Activated T-cell treated with anti-CD3 and anti-CD28 coated beads, Interleukin-2, amount 50 U/mL, for 72 hours (primary cell): ENCODE measurements at places on chromosomes 5 and 9.

GRCh38 chr9:4780651-4781050 lies 12.1 kb upstream of the RCL1 start:
- H3K27me3 ChIP-seq: peaks cover 7% of the 10 kb centered on the region
- no peak overlapping the region for H3K4me3 ChIP-seq
- H3K36me3 ChIP-seq: no peaks in the 10 kb centered on the region
- H3K27ac ChIP-seq: no peak overlapping the region

GRCh38 chr9:31418419-31418818 lies 966.0 kb upstream of the ACO1 start:
- no peaks in the 10 kb centered on the region for H3K4me1 ChIP-seq
- no peak for DNase-seq
- peaks cover 2% of the 10 kb centered on the region for H3K36me3 ChIP-seq
- H3K27me3 ChIP-seq: no peaks in the 10 kb centered on the region

GRCh38 chr5:31485376-31486207 lies 46.3 kb downstream of the DROSHA start:
- peaks cover 5% of the 10 kb centered on the region for H3K36me3 ChIP-seq
- H3K27me3 ChIP-seq: no peaks in the 10 kb centered on the region
- DNase-seq: no peak
- H3K4me1 ChIP-seq: no peaks in the 10 kb centered on the region

DNA sequence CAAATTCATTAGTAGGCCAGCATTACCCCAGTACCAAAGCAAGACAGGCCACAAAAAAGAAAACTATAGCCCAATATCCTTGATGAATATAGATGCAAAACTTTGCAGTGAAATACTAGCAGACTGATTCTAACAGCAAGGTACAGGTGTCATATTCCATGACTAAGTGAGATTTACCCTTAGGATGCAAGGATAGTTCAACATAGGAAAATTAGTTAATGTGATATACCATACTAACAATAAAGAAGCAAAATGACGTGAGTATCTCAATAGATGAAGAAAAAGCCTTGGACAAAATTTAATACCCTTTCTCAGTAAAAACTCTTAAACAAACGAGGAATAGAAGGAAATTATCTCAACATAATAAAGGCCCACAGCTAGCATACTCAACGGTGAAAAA lies 13.3 kb downstream of the ZNF131 start:
- no peaks in the 10 kb centered on the region for H3K27me3 ChIP-seq
- H3K4me1 ChIP-seq: peaks cover 50% of the 10 kb centered on the region
- H3K4me3 ChIP-seq: no peak overlapping the region

DNA sequence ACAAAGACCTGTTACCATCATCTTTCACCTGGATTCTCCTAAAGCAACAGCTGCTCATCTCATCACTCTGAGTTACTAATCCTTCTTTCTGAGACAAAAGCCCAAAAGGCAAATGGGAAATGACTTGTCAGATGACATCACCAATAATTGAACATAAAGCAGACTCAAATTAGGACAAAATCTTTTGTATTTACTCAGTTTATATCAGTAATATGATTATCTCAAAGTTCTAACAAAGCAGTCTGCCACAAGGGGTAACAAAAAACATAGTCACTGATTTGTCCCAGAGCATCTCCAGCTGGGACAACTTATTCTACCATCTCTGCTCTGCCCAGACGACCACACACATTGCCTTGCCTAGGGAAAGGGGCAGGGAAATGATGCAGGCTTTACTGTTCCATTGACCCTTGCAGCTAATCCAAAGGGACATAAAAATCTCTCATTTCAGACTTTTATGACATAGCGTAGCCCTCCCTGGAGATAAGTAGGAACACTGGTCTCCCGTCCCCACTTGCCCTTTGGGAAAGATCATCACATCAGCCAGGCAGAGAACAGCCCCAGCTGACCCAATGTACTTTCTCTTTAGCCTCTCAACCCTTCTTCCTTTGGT lies 249.5 kb upstream of the PTGER4 start:
- peak overlapping the region; percentile 35 for H3K4me3 ChIP-seq
- H3K27me3 ChIP-seq: no peaks in the 10 kb centered on the region
- H3K4me1 ChIP-seq: peaks cover 65% of the 10 kb centered on the region
- H3K36me3 ChIP-seq: peaks cover 1% of the 10 kb centered on the region

- H3K27ac ChIP-seq: no peak overlapping the region
- no peak for DNase-seq
- H3K36me3 ChIP-seq: no peaks in the 10 kb centered on the region
- H3K4me1 ChIP-seq: no peaks in the 10 kb centered on the region
Measured at GRCh38 chr9:106102821-106103220, 408.5 kb downstream of the TMEM38B start.

DNA sequence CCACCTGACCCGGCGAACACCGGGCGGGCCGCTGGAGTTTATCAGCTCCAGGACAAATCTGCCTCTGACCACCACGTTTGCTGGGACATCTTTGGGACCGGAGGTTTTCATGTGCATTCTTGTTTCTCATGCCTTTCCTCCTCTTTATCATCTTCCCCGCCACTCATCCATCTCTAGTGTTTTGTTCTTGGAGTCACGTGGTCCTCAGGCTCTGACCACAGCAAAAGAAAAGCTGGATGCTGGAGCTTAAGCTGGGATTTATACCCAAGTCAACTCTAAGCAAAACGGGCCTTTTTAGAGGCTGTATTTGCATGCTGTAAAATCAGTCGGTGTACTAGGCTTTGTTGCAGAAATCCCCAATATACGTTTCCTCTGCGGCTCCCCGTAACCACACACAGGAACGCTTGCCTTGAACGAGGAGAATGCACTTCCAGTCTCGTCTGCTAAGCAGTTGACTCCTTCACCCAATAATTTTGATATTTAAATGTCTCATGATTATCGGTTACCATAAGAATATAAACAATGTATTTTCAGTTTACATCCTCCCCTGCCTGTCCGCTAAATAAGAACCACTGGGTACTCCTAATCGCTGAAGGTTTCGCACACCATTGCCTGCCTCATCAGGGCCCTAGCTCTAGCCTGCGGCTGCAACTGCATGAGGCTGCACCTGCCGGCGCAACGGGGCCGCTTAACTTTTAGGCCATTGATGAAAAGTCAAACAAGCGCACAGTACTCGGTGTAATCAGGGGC lies 560 bp upstream of the NDUFS6 start:
- peaks cover 59% of the 10 kb centered on the region for H3K4me1 ChIP-seq
- H3K36me3 ChIP-seq: peaks cover 23% of the 10 kb centered on the region
- peak overlapping the region; percentile 94 for H3K4me3 ChIP-seq

DNA sequence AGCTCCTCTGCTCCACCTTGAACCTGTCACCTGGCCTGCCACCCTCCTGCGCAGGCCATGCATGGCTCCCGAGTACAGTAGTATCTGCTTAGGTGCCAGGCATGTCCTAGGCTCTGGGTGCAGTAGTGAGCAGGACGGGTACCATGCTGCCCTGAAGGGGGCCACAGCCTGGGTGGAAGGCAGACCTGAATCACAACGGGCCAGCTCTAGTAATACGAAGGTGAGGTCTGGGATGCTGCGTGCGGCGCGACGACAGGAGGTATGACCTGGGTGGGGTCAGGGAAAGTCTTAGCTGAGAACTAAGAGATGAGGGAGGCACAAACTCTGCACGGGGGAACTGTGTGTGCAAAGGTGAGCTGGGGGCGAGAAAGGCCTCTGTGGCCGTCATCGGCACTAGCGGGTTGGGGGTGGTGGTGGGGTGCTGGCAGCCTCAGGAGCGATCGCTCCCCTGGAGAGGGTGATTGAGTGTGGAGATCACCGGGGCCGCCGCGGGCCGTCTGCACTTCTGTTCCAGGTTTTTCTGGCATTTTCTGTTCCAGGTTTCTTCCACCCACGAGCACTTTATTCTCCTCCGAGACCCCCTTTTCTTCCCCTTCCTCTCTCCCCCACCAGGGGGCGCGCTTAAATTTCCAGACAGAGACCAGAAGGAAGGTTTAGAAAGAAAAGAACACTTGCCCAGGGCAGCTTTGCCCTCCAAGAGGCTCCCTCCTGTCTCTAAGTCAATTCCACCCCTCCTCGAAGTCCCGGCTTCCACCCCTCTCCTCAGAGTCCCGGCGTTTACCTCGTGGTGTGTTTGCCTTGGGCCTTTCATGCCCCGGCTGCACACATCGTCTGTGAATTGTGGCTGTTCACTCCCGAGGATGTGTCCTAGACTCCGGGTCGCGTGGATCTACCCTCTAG lies 15.1 kb downstream of the PDLIM4 start:
- no peaks in the 10 kb centered on the region for H3K36me3 ChIP-seq
- H3K4me3 ChIP-seq: peak overlapping the region; percentile 11
- peaks cover 22% of the 10 kb centered on the region for H3K4me1 ChIP-seq
- peaks cover 17% of the 10 kb centered on the region for H3K27me3 ChIP-seq

GRCh38 chr5:136522217-136522956 lies 157.0 kb upstream of the TRPC7 start:
- H3K27ac ChIP-seq: no peak overlapping the region
- no peak for DNase-seq
- no peaks in the 10 kb centered on the region for H3K4me1 ChIP-seq
- no peaks in the 10 kb centered on the region for H3K36me3 ChIP-seq
- no peaks in the 10 kb centered on the region for H3K27me3 ChIP-seq

DNA sequence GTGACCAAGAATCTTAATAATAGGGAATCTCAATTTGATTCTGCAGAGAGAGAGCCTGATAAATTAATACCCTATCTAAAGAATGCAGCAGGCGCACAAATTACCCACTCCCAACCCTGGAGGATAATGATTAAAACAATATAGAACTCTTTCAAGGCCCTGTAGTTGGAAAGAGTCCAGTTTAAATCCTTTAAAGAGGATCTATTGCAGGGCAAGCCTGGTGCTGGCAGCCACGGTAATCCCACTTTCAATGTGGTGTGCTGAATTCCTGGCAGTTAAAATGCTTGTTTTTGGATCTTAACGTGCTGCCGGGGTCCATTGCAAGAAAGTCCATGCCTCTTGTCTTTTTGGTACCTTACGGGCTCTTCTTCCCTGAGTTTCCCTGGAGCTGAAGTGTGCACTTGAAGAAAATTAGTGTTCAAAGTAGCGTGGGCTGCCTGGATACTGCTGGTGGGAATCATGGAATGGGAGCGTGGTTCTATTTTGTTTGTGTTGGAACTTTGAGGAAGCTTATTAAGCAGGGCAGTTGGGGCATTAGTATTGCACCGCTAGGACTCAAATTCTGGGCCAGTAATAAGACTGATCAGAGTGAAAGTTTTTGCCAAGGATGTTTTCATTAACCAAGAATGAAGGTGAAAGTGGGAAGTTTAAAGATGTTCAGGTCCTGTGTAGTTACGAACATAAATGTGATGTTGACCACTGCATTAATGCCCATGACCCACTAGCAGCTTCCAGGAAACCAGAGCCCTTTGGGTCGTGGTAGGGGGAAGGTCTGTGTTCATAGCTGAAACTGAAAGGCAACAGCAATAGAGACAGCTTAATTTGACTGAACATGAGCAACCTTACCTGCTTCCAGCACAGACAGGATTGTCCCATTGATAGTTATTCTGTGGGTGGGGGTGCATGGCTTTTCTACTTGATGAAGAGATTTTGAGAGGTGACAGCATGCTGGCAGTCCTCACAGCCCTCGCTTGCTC lies 20.8 kb downstream of the MARCHF6 start:
- peak overlapping the region; percentile 30 for H3K27ac ChIP-seq
- H3K4me1 ChIP-seq: peaks cover 73% of the 10 kb centered on the region
- no peaks in the 10 kb centered on the region for H3K27me3 ChIP-seq
- peak overlapping the region; percentile 9 for H3K4me3 ChIP-seq

GRCh38 chr5:80125022-80125961 lies 90.1 kb downstream of the THBS4 start:
- H3K27ac ChIP-seq: peak overlapping the region; percentile 27
- peak overlapping the region; percentile 81 for H3K4me3 ChIP-seq
- DNase-seq: no peak
- peaks cover 7% of the 10 kb centered on the region for H3K36me3 ChIP-seq
- H3K4me1 ChIP-seq: peaks cover 38% of the 10 kb centered on the region
- H3K27me3 ChIP-seq: no peaks in the 10 kb centered on the region

DNA sequence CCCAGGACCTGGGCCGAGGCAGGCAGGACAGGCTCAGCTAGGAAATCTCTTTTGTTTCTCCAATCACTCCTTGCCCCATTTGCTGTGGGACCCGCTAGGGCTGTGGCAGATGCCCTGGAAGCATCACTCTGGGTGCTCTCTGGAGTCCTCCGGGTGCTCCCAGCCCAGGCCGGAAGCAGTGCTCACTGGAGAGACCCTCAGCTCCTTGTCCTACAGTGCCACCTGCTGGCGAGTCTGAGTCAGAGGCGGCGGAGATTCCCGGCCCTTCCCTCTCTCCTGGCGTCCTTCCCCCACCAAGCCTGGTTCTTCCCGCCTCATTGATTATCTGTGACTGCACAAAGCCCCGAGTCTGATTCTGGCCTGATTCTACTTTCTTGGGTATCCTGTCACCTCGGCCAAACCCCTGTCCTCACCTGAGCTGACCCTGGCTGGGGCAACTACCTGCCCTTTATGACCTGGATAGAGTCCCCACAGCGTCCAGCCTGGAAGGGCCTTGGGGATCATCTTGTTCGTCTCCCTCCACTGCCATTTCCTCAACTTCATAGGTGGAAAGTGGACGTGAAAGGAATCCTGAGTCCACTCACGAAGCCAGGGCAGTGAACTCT lies 7.3 kb upstream of the BARHL1 start:
- DNase-seq: peak; percentile 65
- H3K27me3 ChIP-seq: peaks cover 64% of the 10 kb centered on the region
- peaks cover 2% of the 10 kb centered on the region for H3K36me3 ChIP-seq
- no peak overlapping the region for H3K4me3 ChIP-seq
- H3K27ac ChIP-seq: no peak overlapping the region

- no peak overlapping the region for H3K27ac ChIP-seq
- H3K27me3 ChIP-seq: no peaks in the 10 kb centered on the region
- no peak overlapping the region for H3K4me3 ChIP-seq
- no peaks in the 10 kb centered on the region for H3K4me1 ChIP-seq
- no peak for DNase-seq
Measured at GRCh38 chr5:78537821-78538220, 110.8 kb downstream of the LHFPL2 start.

GRCh38 chr5:150323819-150324218 lies 21.1 kb upstream of the ARSI start:
- H3K27ac ChIP-seq: no peak overlapping the region
- no peak overlapping the region for H3K4me3 ChIP-seq
- no peaks in the 10 kb centered on the region for H3K36me3 ChIP-seq
- H3K27me3 ChIP-seq: peaks cover 2% of the 10 kb centered on the region

GRCh38 chr5:10577371-10578292 lies 13.8 kb downstream of the ANKRD33B start:
- H3K27ac ChIP-seq: no peak overlapping the region
- peaks cover 1% of the 10 kb centered on the region for H3K36me3 ChIP-seq
- peak overlapping the region; percentile 21 for H3K4me3 ChIP-seq

GRCh38 chr5:21051945-21052344 lies 1063.9 kb upstream of the CDH18 start:
- DNase-seq: no peak
- H3K4me3 ChIP-seq: no peak overlapping the region
- H3K27me3 ChIP-seq: no peaks in the 10 kb centered on the region
- no peaks in the 10 kb centered on the region for H3K36me3 ChIP-seq
- H3K27ac ChIP-seq: no peak overlapping the region
